Epithelial cell of umbilical artery (primary cell): ENCODE measurements at places on chromosomes 3 and 15. TPM values are rescaled to one million over a fixed set of nuclear protein-coding genes. Genes with fewer than 3 reads are reported as not detected.

The FOXL2 gene
- total RNA-seq: under 0.01 and 0.30 TPM in 2 replicates

The GRIP2 gene
- not detected in 2 replicates for total RNA-seq

The GABRR3 gene
- not detected in 2 replicates for total RNA-seq

The HRH1 gene
- total RNA-seq: 17.2 and 17.9 TPM in 2 replicates

The ESYT3 gene
- total RNA-seq: under 0.01 TPM in 1 of 2 replicates, not detected in the other

The KNG1 gene
- total RNA-seq: not detected in 2 replicates

The PLSCR5 gene
- total RNA-seq: not detected in 2 replicates

The CDHR4 gene
- total RNA-seq: not detected in 2 replicates

The CPNE4 gene
- total RNA-seq: not detected in 2 replicates

The GPR62 gene
- under 0.01 TPM in 1 of 2 replicates, not detected in the other for total RNA-seq

The NR2F2 gene
- total RNA-seq: 0.91 and 0.97 TPM in 2 replicates

The UROC1 gene
- not detected in 2 replicates for total RNA-seq

The GOLGA8J gene
- under 0.01 TPM in 1 of 2 replicates, not detected in the other for total RNA-seq

The ZNF80 gene
- total RNA-seq: not detected in 2 replicates

The SERINC4 gene
- not detected in 2 replicates for total RNA-seq

The LYSMD2 gene
- total RNA-seq: 11.1 and 18.8 TPM in 2 replicates

The CELF6 gene
- total RNA-seq: not detected in 2 replicates

The REC114 gene
- not detected in 2 replicates for total RNA-seq

The PLCL2 gene
- total RNA-seq: 3.6 and 6.2 TPM in 2 replicates

The ZDHHC19 gene
- not detected in 2 replicates for total RNA-seq

The RTP4 gene
- 0.61 TPM in 1 of 2 replicates, not detected in the other for total RNA-seq

The GALNT15 gene
- total RNA-seq: 1.3 and 8.7 TPM in 2 replicates

The STRA6 gene
- total RNA-seq: 0.32 and 1.5 TPM in 2 replicates

The ALDH1L1 gene
- total RNA-seq: not detected in 2 replicates

The ZNF774 gene
- 0.97 and 3.8 TPM in 2 replicates for total RNA-seq

The IQCH gene
- 0.32 and 1.1 TPM in 2 replicates for total RNA-seq

The PEX11A gene
- total RNA-seq: 3.9 and 10.5 TPM in 2 replicates

The AGTR1 gene
- under 0.01 TPM in 1 of 2 replicates, not detected in the other for total RNA-seq

The KCNH8 gene
- under 0.01 TPM in 1 of 2 replicates, not detected in the other for total RNA-seq

The ZBBX gene
- total RNA-seq: under 0.01 TPM in 1 of 2 replicates, not detected in the other

The SNURF gene
- 11.2 and 23.7 TPM in 2 replicates for total RNA-seq

The LRRC34 gene
- 0.97 and 5.0 TPM in 2 replicates for total RNA-seq

The CAPN3 gene
- total RNA-seq: 0.15 and 0.32 TPM in 2 replicates

The RPN1 gene
- 429 and 556 TPM in 2 replicates for total RNA-seq

The GJD2 gene
- not detected in 2 replicates for total RNA-seq

The NEIL1 gene
- total RNA-seq: 13.3 and 17.5 TPM in 2 replicates

The C3orf33 gene
- 2.3 and 4.1 TPM in 2 replicates for total RNA-seq

The KLF15 gene
- 0.65 and 1.1 TPM in 2 replicates for total RNA-seq

The TMEM212 gene
- total RNA-seq: under 0.01 TPM in 1 of 2 replicates, not detected in the other

The THSD4 gene
- total RNA-seq: 22.6 and 23.1 TPM in 2 replicates

The ERC2 gene
- 1.9 and 3.0 TPM in 2 replicates for total RNA-seq
